ENCODE measurements at places on chromosomes 4 and X. TPM values are rescaled to one million over a fixed set of nuclear protein-coding genes. Genes with fewer than 3 reads are reported as not detected.

DNA sequence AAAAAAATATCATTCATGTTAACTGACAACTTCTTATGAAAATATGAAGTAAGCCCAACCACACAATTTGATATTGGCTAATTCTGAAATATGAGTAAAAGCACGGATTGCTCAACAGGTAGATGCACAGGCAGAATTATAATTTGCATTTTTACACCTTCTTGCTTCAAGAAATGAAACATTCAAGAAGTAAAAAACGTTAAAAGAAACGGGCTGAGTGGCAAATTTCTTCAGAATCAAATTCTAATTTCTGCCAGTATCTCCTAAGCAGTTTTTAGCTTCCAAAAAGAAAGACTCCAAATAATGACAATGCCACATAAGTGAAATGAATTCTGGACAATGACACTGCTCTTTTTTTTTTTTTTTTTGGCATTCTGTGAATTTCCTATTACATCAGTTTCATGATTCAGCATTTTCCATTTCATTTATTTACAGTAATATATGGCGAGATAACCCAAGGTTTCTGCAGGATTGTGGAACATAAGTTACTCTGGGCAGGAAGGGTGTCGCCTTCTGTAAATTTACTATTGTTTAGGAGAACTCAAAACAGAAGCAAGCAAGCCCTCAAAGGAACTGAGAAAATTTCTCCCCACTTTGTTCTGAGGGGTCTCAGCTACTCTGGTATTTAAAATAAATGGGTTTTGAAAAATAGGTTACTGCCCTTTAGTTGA is 1.4 kb downstream of the SEL1L3 start:
- no peak for DNase-seq

- peak; percentile 16 for DNase-seq
Measured at GRCh38 chr4:55729351-55730279, 90.0 kb upstream of the EXOC1L start.

- no peak for DNase-seq
Measured at GRCh38 chrX:31093639-31093975, 21.8 kb upstream of the FTHL17 start.

LEF1 gene
- total RNA-seq, result 35.0 TPM

MUC7 gene
- total RNA-seq, result not detected

- DNase-seq, result peak; percentile 61
Measured at GRCh38 chr4:17577665-17578481, 875 bp downstream of the LAP3 start.

PNPLA4 gene
- total RNA-seq, result 20.6 TPM

DNA sequence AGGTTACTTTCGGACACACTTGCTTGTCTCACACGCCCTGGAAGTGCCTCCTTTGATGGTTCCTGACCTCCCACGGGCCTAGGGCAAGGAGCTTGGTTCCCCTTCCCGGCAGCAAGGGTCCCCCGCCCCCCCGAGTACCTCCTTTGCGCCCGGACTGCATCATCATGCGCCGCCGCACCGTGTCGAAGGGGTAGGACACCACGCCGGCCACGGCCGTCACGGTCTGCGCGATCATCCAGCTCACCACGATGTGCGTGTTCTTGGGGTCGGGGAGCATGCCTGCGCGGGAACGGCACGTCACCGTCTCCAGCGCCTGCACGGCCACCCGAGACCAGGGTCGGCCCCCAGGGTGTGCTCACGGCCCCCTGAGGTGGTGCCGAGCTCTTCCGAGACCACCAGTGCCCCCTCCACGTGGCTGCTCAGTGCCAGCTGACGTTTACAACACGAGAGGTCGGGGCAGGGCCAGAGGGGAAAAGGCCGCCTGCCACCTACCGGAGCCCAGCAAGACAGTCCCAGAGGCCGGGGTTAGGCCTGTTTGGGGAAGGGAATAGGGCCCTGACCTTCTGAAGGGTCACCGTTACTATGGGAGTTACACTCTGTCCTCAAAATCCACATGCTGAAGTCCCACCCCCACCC is 4.7 kb downstream of the SLC25A6 start:
- peak; percentile 11 for DNase-seq

SUPT20HL1 gene
- total RNA-seq, result 3.1 TPM

PCDH10 gene
- 7.2 TPM for total RNA-seq

GRCh38 chr4:158811704-158812103 is 42.9 kb downstream of the FNIP2 start:
- DNase-seq, result no peak

CFP gene
- 1.9 TPM for total RNA-seq

DNA sequence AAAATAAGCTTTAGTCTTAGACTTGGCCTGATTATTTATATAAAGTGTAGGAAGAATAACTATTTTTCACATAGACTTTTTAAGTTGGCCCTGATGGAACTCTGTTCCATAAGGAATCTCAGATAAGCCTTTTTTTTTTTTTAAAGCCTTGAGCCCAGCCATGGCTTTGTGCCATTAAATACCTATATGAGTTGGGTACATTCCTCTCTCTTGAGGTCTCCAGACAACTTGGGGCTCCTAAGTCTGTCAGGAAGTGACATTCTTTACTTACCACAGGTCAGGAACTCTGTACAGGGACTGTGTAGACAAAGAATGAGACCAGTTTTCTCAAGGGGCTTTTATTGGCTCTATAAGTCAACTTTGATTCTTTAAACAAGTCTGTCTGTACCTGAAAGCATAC is 27.1 kb upstream of the IGFBP7 start:
- no peak for DNase-seq

PNMA5 gene
- 13.0 TPM for total RNA-seq

PRR32 gene
- not detected for total RNA-seq

DNA sequence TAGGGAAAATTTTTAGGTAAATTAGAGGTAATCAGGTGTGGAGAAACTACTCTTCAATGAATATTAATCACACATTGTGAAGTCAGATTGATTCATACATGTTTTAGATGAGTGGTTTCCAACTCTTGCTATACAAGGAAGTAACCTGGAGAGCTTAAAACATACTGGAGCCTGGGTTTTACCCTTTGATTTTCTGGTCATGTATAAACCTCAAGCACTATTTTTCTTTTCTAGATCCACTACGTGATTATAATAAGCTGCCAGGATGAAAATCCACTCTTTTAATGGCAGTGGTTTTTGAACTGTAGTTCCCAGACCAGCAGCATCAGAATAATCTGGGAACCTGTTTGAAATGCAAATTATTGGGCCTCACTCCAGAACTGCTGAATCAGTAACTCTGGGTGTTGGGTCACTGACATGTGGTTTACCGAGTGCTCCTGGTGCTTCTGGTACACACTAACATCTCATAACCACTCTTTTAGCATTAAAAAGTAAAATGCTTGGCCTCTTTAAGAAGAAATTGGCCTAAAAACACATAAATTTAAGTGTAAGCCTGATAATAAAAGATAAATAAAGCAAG is 63.4 kb downstream of the DCAF12L1 start:
- DNase-seq, result no peak

- DNase-seq, result no peak
Measured at GRCh38 chr4:11585506-11585905, 156.8 kb upstream of the HS3ST1 start.

DCAF8L2 gene
- 175 TPM for total RNA-seq

DNA sequence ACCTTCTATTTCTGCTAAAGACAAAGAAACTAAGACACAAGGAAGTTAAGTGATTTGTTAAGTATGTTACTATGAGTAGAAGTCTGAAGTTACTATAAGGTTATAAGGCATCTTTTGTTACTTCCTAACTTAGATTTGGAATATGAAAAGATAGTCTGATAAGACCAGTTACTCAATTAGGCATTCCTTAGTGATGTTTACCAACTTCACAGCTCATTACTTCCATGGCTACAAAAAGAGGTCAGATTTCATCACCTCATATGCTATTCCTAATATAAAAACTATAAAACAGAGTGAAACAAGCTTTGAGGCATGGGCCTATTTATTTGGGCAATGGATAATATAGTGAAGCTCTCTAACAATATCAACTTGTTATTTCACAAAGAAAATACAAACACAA is 143.1 kb downstream of the TBCK start:
- DNase-seq, result no peak

DNA sequence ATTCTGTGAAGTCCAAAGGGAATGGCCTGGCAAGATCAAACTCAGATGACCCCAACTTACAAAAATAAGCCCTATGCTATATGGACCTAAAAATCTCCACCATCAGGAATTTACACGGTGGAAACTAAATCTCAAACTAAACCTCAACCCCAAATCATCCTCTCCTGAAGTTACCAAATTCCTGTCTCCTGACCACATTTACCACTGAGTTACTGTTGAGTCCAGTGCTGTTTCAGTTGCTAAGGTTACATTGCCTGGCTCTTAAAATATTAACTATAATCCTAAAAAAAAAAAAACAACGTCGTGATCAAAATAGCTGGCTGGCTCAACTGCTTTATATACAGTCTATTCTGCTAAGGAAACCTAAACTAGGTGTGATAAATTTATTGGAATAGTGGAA is 315.2 kb upstream of the SLIT2 start:
- DNase-seq, result no peak

- no peak for DNase-seq
Measured at GRCh38 chr4:7784131-7784870, 155.4 kb downstream of the AFAP1 start.

DNA sequence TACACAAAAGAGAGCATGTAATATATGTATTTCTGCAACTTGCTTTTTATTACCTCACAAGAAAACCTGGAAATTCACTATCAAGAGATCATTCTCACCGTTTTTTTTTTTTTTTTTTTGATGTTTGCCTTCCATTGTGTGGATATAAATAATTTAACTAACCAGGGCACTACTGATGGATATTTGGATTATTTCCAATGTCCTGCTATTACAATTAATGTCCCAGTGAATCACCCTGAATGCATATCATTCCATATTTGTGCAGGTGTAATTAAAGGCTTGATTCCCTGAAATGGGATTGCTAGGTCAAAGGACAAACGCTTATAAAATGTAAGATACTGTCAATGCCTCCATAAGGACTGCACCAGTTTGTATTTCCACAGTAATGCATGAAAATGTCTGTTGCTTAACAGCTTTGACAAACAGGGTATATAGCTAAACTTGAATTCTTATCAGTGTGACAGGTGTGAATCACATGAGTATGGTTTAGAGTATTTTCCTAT is 87.8 kb downstream of the NCAPG start:
- no peak for DNase-seq

DNA sequence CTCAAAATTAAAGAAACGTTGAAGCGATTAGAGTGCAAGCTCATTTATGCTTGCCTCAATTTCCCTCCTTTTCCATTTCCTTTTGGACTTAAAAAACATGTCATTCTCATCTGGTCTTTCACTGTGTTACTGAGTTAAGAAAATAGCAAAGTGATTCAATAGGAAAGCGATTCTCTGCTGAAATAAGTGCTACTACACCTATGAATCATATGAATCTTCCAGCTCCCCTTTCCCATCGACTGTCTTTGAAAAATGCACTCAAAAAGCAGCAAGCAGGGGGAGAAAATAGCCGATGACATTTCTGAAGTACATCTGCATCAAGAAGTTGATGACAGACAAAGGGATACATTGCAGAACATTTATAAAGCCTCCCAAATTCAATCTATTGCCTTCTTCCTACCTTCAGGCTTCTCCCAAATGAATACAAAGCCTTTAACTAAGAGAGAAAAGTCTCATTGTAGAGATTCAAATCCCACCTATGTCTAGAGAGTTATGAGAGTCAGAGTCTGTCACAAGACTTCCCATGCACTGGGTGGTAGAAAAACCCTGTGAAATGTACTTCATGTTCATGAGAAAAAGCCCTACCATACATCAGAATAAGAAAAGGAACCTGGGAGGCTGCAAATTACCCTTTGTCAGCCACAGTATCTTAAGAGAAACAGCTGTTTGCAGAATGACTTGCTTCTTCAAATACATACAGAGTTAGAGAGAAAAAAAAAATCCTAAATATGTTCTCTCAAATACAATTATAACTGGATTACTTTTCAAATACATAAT is 78.9 kb downstream of the MBNL3 start:
- no peak for DNase-seq

DNA sequence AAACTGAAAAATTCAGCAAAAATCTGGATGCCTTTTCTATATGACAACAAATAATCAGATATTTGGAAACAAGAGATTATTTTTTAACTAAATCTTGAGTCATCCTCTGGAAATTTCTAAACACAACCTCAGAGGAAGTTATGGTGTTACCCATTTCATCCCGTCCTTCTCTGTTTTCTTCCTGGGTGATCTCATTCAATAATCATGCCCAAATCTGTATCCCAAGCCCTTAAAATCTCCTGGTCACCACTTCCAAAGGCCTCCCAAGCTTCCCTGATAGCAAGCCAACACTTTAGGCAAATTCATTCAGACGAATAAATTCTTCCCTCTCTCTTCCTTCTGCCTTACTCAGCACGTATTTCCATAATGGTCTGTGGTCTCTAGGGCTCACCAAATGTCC is 9.7 kb upstream of the SORCS2 start:
- DNase-seq, result no peak

SSX1 gene
- total RNA-seq, result 14.3 TPM

RAP2C gene
- 19.4 TPM for total RNA-seq

DNA sequence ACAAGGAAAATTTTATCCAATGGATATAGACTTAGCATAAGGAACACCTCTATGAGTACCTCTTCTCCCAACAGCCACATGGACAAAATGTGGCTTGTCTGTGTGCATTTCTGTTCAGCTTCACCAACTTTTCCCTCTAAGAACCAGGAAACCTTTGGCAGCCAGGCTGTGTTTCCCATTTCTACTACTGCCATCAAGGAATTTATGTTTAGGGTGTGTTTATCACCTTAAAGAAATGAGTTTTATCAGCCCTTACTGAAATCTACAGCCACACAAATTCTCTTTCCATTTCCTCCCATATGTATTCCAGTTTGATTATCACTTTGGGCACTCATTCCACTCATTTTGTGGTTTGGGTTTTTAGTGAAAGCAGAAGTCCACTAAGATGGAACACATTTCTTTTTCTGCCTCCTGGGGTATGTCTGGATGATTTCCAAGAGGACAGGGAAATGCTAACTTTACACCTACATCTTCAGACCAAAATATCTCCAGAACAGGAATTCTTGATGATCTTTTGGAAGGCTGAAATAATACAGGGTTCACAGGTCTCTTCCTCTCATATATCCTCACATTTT is 82.6 kb upstream of the MAOA start:
- no peak for DNase-seq

TRPC5OS gene
- 112 TPM for total RNA-seq

- no peak for DNase-seq
Measured at GRCh38 chr4:181960384-181960783, 282.8 kb upstream of the TENM3 start.

FAM9C gene
- total RNA-seq, result 2.8 TPM

ADH1C gene
- total RNA-seq, result 0.43 TPM

GRCh38 chr4:7338876-7339623 is 95.7 kb downstream of the PSAPL1 start:
- DNase-seq, result no peak

GRCh38 chrX:13868591-13868990 is 51.7 kb upstream of the GPM6B start:
- DNase-seq, result no peak

DNA sequence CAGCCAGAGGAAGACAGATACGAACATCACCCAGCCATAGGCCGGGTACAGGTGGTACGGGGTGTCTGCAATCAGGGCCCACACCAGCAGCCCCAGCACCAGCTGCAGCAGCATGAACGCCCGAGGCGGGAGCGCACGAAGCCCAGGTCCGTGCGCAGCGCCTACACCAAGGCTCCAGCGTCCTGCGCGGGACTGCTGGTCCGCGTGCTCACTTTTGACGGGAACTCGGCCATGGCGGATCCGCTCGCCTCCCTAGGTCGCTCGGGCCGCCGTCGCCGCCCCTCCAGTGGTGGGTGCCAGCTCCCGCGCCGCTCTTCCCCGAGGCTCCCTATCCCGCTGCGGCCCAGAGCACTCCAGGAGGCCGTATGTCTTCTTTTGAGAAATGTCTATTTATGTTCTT is 181.2 kb upstream of the DIPK2B start:
- DNase-seq, result no peak

OPRPN gene
- total RNA-seq, result not detected
